ENCODE measurements at places on chromosomes 3 and 15.

DNA sequence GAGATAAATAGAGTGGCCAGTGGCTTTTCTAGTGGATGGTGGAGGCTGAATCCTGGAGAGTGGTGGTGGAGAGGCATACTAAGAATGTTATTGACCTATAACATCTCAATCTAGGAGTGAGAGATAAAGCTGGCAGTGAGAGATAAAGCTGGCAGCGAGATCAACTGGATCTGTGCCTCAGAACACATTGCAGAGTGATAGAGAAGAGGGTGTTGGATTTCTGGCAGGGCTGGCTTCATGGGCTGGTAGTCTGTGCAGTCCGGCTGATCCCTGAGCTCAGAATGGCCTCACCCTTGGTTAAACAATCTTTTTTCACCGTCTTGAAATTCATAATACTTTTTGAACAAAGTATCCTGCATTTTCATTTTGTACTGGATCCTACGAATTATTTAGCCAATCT, 221.2 kb downstream of the NLGN1 start:
- DNase-seq: no peak

- DNase-seq: no peak
Measured at GRCh38 chr3:53170325-53171063, 9.5 kb downstream of the PRKCD start.

DNA sequence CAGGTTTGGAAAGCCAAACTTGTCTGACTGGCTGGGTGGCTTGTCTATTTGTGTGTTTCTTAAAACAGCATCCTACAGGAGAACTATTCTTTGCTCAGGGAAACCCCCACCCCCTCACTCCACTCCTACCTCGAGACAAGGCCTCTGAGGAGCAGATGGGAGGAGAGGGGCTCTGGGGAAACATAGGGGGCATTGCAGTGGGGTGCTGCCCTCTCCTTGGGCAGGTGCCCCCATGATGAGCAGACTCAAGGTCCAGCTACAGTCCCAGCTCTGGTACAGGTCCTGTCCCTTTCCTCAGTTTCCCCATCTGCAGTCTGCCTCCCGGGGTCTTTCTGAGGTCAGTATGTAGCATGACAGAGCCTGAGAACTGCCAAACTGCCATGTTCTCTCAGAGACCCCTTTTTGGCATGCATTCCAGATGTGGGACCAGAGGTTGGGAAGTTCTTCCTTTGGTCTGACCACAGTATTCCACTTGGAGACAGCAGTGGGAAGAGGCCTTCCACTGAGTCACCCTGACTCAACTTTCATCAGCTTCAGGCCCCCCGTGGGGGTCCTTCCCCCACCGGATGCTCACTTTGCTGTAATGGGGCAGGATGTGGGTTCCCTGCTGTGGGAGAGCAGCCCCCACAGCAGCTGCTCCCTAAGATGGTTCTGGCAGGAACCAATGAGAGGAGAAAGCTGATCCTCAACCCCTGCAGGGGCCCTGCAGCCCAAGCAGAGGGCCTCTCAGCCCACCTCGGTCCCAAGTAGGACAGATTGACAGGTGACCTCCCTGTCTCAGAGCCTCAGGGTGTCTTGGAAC, 32.3 kb upstream of the CYP11A1 start:
- no peak for DNase-seq

- no peak for DNase-seq
Measured at GRCh38 chr3:96027718-96028117, 786.7 kb upstream of the EPHA6 start.

DNA sequence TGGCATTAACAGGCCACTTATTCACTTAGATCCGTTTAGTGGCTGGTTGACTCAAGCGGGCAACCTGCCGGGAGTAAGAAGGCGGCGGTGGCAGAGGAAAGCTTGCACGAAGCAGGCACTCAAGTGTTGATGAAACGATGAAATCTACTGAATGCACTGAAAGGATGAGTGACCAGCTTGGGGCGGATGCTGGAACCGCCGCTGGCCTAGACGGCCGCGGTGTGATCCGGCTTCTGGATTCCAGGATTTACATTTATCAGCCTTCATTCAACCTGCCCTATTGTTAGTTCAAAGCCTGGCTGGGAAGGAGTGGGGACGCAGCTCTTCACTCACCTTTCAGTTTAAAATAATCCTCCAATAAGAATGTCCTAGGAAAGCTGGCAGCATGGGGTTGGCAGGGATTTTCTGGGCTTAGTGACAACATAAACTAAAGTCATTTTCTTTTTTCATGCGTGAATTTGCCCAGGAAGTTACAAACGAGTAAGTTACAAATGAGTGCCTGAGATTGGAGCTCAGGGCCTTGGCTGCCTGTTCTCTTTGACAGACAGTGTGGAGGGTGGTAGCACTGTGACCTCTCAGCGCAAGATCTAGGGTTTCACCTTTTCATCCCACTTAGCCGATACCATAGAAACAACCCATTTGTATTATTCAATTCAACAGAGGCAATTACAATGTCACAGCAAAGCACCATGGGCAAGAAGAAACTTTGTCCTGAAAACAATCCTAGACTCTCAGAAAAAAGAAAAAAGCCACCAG, 1.1 kb upstream of the PLCH1 start:
- no peak for DNase-seq

DNA sequence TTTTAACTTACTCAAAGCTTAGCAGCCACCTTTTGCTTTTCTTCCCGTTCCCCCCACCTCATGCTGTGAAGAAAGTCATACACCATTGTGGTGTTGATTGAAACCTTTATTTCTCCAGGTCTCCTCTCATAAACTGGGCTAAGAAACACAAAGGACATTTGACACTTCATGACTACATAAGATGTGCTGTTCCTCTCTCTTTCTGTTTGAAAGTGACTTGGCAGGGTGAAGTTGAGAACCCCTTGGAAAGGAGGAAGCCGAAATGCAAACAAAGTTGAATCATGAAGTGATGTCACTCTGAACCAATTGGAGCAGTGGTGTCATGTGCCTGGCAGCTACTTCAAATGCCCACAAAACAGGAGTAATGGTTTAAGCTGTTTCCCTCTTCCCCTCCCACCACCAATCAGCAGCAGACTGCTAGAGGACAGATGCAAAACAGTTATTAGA, 174.7 kb downstream of the IGF1R start:
- no peak for DNase-seq

DNA sequence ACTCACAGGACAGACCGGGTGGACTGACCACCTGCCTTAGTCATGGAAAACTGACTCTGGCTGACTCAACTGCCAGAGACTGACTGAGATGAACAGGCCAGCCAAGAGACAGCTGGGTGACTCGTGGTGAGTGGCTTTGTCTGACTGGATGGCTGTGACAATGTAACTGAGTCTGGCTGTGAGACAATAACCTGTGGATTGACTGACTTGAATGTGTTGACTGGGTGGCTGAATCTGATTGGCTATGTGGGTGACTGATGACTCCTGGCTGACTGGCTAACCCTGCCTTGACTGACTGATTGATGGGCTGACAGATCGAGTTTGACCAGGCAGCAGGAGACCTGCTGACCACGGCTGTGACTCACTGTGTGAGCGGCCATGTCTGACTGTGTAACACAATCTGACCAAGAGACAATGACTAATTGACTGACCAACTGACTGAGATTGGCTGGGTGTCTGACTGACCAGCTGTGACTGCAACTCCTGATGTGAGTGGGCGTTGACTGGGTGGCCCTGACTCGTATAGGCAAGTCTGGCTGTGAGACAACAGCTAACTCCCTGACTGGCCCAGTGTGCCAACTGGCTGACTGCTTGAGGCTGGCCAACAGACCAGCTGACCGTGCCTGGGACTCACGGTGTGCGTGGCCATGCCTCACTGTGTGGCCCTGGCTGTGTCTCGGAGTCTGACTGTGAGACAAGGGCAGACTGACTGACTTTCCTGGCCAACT, 509.1 kb downstream of the SHQ1 start:
- no peak for DNase-seq
